ENCODE measurements at places on chromosomes 1 and 21. TPM values are rescaled to one million over a fixed set of nuclear protein-coding genes. Genes with fewer than 3 reads are reported as not detected.

DNA sequence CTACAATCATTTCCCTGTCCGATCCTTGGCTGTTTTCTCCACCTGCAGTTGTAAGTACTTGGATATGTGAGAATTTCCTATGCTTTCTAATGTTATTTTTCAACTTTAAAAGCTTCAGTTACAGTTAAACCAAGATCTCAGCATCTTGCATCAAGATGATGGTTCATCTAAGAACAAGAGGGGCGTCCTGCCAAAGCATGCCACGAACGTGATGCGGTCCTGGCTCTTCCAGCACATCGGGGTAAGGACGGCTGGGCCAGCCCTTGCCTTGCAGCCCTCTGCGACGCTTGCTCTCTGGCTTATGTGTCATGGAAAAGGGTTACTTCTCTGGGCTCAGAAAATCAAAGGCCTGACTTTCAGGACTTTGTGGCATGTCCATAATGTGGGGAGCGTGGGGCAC lies 46.8 kb downstream of the PKNOX1 start:
- no peak for DNase-seq

ROR1 gene
- total RNA-seq: 15.2 TPM

TNFRSF4 gene
- total RNA-seq: 1.0 TPM

DNA sequence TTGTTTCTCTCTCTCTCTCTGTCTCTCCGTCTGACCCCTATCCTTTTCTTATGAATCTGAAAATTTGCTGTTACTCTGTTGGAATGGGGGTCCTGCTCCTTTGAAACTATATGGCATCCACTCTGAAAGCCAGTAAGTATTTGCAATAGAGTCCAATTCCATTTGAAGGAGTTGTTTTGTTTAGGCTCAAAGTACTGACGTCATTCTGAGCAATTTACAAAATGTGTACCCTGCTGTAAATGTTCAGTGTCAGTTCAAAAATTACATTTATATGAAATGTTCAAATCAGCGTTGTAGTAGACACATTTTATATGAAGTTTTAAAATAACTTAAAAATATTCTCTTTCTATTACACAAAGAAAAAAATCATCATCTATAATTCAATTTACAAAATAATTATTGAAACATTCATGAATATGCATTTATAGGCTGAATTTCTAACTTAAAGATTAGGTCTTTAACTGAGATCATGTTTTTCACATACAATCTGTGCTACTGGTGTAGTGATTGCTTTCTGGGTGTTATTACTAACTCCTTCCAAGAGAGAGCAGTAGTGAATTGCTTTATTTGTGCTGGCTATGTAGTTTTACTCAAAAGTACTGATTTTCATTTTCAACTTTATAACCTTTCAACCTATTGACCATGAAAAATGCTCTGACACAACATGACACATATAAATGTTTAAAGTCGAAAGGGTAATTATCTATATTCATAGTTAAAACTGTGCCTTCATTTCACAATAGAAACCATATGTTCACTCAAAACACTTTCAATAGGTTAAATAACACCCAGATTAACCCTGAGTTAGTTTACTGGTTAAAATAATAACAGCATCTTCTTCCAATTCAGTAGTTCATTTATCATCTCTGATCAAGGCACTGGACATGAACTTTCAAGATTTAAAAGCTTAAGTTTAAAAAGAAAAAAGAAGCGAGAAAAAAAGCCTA lies 253.1 kb upstream of the ADGRL4 start:
- DNase-seq: no peak

DNA sequence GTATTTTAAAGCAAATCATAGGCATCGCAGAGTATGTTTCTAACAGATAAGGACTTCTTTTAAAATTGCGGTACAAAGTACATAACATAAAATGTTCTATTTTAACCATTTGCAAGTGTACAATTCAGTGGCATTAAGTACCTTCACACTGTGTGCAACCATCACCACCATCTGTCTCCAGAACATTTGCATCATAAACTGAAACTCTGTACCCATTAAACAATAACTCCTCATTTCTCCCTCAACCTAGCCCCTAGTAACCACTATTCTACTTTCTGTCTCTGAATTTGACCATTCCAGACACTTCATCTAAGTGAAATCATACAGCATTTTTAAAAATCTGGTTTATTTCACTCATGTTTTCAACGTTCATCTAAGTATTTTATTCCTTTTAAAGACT lies 16.6 kb upstream of the ATF3 start:
- DNase-seq: no peak

GSTM1 gene
- 31.1 TPM for total RNA-seq

DNA sequence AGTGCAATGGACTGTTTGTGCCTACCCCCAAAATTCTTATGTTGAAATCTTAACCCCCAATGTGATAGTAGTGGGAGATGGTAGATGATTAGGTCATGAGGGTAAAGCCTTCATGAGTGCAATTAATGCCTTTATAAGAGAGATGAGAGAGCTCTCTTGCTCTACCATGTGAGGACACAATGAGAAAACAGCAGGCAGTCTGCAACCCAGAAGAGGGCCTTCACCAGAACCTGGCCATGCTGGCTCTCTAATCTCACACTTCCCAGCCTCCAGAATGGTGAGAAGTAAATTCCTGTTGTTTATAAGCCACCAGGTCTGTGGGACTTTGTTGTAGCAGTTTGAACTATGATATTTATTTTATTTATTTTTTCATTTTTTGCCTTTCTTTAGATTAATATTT lies 21.0 kb downstream of the RYR2 start:
- DNase-seq: no peak

UBL4B gene
- total RNA-seq: not detected

HMGCS2 gene
- total RNA-seq: 21.2 TPM

- no peak for DNase-seq
Measured at GRCh38 chr1:201702936-201703335, 126.0 kb upstream of the IPO9 start.

CD1E gene
- not detected for total RNA-seq

GRCh38 chr1:225688345-225688744 lies 35.4 kb upstream of the ENAH start:
- DNase-seq: no peak

- no peak for DNase-seq
Measured at GRCh38 chr1:169959686-169960085, 66.0 kb upstream of the SCYL3 start.

FLG2 gene
- total RNA-seq: not detected

TFF2 gene
- not detected for total RNA-seq

DNA sequence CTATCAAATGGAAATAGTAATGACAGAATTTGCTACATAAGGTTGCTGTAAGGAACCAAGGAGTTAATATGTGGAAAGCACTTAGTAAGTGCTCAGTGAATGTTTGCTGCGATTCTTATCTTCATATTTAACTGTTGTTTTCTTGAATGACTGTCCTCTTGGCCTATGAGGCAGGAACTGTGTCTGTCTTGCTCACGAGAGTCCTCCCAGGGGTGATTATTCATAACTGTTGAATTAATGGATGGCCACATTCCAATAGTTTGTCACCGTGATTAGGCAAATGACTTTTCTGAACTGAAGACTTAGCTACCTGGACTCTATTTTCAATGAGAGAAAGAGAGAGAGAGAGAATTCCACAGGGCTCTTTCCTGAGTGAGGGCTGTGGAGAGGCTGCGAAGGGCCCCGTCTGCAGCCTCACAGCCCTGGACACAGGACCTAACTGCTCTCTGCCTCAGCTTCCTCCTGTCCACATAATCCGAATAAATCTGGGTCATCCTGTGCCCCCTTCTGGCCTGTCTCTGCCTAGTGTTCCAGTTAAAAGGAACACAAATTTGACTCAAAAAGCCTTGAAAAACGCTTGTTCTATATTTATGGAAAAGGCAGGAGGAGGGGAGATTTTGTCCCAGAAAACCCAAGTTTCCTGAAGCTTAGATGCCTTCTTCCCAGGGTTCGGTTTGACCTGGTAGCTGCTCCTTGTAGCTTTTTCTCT lies 8.5 kb downstream of the EDN2 start:
- no peak for DNase-seq

- no peak for DNase-seq
Measured at GRCh38 chr1:93450321-93450720, 2.4 kb downstream of the FNBP1L start.

GRCh38 chr1:40050863-40051262 lies 10.3 kb downstream of the CAP1 start:
- DNase-seq: no peak

DNA sequence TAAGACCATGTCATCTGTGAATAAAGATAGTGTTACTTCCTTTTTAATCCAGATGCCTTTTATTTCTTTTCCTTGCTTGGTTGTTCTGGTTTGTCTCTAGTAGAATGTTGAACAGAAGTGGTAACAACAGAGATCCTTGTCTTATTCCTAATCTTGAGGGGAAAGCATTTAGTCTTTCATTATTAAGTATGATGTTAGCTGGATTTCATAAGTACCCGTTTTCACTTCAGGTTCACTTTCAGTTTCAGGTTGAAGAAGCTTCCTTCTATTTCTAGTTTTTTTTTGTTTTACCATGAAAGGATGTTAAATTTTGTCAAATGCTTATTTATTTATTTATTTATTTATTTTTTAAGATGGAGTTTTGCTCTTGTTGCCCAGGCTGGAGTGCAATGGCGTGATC lies 22.3 kb upstream of the AGPAT3 start:
- no peak for DNase-seq

DNA sequence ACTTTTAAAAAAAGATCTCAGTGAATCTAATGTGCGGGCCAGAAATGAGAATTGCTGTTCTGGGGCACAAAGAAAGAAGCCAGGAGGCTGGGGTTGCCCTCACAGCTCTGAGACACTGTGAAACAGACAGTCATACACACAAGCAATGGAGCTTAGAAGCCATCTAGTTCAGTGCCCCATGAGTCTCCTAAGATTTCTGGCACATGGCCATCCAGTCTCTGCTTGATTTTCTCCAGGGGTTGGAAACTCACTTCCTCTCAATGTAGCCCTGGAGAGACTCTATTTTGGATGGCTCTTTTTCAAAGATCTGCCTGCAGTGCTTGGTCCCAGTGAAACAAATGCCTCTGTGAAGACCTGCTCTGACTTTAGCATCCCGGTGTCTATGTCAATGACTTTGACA lies 38.6 kb downstream of the KCNN3 start:
- DNase-seq: no peak

- no peak for DNase-seq
Measured at GRCh38 chr21:21146587-21147373, 148.6 kb downstream of the NCAM2 start.

DNA sequence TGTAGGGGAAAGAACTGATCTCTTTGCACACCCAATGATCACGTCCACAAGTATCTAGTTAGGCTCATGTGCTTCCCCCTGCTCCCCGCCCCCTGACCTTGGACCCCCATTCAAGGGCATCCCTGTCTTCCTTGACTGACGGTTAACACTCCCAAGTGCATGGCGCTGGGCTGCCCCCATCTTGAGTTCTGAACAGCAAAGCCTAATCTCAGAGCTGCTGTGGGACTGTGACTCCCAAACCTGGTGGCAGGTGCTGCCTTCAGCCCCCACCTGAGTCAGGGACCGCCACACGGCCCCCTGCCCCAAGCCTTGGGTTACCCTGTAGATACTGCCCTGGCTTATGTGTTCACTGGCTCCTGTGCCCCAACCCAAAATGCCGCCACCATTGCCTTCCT lies 925 bp downstream of the TNNI1 start:
- no peak for DNase-seq

Measured in right cardiac atrium (tissue), 5 donors.